ENCODE measurements at places on chromosomes 11 and 22.

- no peak for DNase-seq
Observed at GRCh38 chr11:71364806-71365205, 83.4 kb downstream of the DHCR7 start.

GRCh38 chr22:27501191-27501936 lies 300.2 kb downstream of the MN1 start:
- DNase-seq = no peak

DNA sequence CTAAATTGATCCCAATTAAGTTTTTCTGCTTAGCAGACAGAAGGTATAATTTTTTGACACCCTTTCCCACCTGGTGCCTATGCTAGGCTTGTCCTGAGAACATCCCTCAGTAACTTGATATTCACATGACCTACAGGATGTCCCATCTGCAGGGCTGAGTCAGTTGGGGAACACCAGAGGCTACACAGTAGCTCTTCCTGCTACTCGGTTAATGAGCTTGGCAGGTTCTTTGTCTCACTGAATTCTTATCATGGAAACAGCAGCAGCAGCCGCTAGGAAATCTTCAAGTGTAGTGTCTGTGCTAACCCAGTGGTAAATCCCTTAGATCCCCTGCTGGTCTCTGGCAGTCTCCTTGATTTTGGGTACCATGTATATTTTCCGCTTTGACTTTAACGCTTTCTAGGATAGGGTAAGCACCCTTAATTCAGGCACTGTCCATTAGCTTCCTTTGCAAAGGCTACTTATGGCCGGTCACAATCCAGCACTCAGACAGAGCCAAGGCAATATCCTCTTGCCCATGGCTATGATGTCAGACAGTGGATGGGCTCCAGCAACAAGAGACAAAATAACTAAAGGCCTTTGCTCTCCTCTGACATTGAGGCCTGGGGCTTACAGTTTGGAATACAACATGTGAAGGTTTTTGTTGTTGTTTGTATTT lies 8.5 kb downstream of the MRPL16 start:
- no peak for DNase-seq

GRCh38 chr11:95897731-95898130 lies 26.2 kb downstream of the MTMR2 start:
- no peak for DNase-seq

DNA sequence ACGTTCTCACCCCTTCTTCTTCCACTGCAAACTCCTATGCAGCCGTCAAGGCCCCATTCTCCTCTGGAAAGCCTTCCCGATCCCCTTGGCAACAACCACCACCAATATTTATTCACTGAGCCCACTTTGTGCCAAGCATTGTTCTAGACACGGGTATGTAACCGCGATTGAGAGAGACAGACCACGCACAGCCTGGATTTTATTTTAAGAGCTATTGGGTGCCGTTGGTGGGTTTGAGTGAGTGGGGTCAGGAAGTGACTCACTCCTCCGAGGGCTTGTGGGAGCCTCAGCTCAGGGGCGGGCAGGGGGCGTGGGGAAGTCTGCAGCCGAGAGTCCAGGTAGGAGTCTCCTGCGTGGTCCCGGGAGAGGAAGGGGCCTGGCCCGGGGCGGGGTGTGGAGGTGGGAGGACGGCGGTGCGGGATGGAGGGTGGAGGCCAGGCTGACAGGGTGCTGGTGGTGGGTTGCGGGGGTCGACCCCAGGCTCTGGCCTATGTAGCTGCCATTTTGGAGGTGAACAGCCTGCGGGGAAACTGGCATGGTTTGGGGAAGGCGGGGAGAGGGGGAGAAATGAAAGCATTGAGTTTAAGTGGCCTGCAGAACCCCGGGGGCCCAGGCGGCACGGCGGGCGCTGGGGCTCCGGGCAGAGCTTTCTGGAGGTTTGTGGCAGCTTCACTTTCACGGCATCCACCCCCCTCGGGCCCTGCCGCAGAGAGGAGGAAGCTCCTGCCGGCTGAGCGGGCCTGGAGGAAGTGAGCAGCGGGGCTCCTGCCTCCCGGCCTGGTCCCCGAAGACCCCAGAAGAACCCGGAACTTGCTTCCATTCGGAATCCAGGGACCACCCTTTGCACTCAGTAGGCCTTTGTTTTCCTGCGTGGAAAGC lies 547 bp downstream of the PARVG start:
- DNase-seq = no peak

DNA sequence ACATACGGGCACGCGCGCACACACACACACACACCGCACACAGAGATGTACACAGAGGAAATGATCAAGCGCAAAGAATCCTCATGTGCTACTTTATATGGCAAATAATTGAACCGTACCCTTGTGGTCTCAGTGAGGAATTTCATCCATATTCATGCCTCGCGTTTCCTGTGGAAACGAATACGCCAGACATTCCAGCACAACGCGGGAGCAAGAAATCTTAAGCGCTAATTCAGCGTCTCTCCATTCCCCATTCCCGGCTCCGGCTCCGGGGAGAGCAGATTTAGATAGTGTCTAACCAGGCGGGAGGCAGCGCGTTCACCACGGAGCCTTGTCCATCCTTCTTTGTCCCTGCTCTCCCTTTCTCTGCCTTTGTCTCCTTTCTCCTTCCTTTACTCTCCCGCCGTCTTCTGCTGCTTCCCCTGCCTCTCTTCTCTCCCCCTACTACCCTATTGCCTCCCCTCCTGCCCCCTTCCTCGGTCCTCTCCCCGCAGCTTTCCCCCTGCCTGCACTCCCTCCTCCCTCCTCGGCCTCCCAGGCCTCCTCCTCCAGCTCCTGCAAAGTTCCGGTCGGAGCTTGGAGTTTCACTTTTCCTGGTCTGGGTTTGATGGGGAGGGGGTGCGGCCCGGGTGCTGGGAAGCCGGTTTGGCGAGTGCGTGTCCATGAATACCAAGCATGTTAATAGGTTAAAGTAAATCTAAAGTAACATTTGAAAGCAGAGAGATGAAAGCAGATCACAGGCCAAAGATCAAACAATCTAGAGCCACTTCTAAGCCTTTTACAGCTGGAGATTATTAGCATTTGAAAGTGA lies 579.3 kb downstream of the BUD13 start:
- no peak for DNase-seq

GRCh38 chr11:117062498-117062897 lies 35.7 kb downstream of the SIK3 start:
- no peak for DNase-seq

DNA sequence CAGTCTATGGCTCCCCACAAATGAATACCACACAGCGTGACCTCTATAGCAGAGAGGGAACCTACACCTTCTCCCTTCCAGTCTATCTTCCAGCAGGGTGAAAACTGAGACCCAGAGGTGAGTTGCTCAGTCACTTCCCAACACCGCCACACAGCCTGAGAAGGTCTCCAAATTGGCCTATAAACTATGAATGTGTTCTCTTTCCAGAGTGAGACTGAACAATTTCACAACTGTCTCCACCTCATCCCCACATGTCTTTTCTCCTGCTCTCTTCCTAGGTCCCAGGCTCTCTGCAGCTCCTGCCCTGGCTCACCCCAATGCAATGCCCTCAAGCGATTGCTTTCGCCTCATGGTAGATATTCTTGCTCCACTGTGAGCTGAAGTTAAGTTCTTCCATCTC lies 14.0 kb downstream of the CLMP start:
- DNase-seq = no peak

GRCh38 chr22:35721960-35722359 lies 4.3 kb downstream of the APOL5 start:
- DNase-seq = no peak

GRCh38 chr11:14529321-14529720 lies 9.1 kb upstream of the PSMA1 start:
- DNase-seq = no peak

GRCh38 chr11:60206616-60207015 lies 23.7 kb upstream of the MS4A6A start:
- DNase-seq = no peak

DNA sequence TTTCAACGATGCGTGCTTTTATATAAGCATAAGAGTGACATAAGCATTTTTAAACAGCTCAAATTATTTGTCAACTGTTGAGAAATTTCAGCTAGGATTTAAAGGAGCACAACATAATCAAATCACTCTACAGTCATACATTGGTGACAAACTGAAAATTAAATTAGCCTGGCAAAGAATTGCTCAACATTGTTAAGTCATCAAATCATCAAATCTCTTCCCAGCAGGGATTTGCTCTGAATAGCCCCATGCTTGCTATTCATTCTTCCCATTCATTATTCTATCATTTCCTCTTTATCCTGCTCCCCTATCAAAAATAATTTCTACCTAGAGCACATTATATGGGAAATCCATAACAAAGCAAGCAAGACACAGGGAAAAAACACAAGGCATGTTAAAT lies 198.7 kb upstream of the LUZP2 start:
- DNase-seq = no peak

GRCh38 chr22:41015003-41015402 lies 63.8 kb downstream of the RBX1 start:
- DNase-seq = no peak

- DNase-seq = no peak
Observed at GRCh38 chr11:44143987-44144909, 48.8 kb downstream of the EXT2 start.

GRCh38 chr22:37273126-37273845 lies 9.0 kb upstream of the CYTH4 start:
- no peak for DNase-seq

DNA sequence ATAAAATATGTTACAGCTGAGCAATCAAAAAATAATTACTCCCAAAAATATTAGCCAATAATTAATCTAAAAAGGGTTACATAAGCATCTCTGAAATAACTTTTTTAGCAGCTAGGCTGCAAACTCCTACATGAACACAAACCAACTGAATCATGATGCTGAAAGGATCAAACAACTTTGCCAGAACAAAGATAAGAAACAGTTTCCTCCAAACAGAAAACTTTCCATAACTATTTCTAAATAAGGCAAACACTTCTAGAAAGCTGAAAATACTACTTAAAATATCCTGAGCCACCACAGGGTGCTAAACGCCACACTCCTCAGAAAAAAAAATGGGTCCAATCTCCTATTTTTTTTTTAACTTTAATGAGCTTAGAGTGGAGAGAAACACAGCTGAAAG lies 68.6 kb upstream of the ARHGAP32 start:
- DNase-seq = no peak

DNA sequence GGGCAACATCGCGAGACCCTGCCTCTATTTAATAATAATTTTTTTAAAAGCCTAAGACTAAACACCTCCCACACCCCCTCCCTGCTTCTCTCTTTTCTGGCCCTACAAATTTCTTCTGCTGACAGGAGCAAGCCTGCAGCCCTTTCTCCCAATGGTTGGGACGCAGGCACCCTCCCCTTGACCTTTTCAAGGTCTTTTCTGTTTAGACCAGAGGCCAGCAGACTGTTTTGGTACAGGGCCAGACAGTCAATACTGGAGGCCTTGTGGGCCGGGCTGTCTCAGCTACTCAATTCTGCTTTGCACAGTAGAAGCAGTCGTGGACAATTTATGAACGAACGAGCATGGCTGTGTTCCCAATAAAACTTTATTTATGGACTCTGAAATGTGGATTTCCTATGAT lies 92.3 kb downstream of the SCN3B start:
- no peak for DNase-seq

- no peak for DNase-seq
Observed at GRCh38 chr11:96088914-96089313, 165.0 kb upstream of the MTMR2 start.

- DNase-seq = no peak
Observed at GRCh38 chr11:66595245-66595904, 2.4 kb downstream of the CCS start.

GRCh38 chr11:78920329-78920728 lies 345.7 kb upstream of the NARS2 start:
- no peak for DNase-seq

- DNase-seq = no peak
Observed at GRCh38 chr22:20256551-20257211, 11.4 kb downstream of the RTN4R start.

- DNase-seq = no peak
Observed at GRCh38 chr11:122758974-122759373, 79.3 kb upstream of the CRTAM start.

DNA sequence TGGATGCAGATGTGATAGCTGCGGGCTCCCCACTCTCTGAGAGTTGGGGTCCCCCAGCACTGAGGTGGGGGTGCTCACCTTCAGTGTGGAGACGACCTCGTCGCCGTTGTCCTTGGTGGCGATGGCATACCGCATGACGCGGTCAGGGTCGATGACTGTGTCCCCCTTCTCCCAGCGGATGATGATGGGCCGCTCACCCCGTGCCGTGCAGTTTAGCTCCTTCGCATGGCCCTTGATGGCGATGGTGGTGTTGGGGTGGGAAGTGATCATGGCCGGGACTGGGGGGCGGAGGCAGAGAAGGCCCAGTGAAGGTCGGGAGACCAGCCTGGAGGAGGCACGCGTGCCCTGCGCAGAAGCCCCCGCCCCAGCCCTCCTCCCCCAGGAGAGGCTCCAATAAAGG lies 154.2 kb downstream of the CEP164 start:
- DNase-seq = no peak

DNA sequence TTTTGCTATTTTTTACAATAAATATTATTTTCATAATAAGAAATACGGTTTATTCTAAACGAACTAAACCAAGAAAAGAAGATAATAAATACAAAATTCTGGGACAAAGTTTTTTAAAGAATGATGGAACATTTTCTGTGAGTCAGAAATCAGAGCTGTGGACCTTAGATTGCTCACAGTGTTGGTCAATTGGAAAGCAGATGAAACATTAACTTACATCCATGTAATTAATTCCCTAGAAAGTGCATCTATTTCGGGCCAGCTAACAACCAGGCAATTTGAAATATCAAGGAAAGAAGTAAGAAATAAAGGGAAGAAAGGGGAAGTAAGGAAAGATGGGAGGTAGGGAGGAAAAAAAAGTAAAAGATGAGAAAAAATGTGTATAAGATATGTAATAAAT lies 1569.8 kb upstream of the TENM4 start:
- no peak for DNase-seq

DNA sequence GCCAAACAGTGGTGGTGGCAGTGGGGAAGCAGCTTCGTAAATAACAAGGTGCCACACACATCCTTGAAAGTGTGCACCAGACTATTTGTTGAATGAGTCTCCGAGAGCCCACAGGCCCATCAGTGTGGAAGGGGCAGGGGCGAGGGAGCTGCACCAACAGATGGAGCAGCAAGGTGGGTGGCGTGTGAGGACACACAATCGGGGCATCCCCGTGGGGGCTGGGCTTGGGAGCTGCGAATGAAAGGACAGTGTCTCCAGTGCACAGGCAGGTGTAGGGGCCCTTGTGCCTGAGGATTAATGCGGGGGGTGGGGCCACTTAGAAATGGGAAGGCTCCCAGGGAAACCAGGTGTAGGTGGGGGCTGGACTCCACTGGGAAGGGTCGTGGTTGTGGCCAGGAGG lies 2.8 kb downstream of the NRXN2 start:
- no peak for DNase-seq

DNA sequence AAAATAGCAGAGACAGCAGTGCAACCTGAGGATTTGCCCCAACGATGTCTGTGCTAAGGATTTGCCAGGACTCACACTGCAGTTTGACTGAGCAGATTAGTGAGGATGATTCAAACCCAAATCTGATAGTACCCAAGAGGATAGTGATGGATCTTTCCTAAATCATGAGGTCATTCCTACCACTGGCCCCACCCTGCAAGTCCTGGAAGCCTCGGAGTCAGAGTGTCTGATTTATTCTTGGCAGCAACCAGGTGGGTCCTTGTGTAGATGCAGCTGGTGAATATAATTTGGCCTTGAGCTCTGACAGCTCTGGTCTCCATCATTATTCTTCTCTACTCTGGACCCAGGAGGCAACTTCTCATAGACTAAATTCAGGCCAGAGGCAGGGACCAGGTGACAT lies 179.3 kb upstream of the RAG2 start:
- DNase-seq = no peak
